Left lobe of liver (tissue), 2 donors: ENCODE measurements at places on chromosomes 12 and 14. TPM values are rescaled to one million over a fixed set of nuclear protein-coding genes. Genes with fewer than 3 reads are reported as not detected.
A peak's percentile ranks its signal among the peaks of the same experiment; 100 is the strongest.

DNA sequence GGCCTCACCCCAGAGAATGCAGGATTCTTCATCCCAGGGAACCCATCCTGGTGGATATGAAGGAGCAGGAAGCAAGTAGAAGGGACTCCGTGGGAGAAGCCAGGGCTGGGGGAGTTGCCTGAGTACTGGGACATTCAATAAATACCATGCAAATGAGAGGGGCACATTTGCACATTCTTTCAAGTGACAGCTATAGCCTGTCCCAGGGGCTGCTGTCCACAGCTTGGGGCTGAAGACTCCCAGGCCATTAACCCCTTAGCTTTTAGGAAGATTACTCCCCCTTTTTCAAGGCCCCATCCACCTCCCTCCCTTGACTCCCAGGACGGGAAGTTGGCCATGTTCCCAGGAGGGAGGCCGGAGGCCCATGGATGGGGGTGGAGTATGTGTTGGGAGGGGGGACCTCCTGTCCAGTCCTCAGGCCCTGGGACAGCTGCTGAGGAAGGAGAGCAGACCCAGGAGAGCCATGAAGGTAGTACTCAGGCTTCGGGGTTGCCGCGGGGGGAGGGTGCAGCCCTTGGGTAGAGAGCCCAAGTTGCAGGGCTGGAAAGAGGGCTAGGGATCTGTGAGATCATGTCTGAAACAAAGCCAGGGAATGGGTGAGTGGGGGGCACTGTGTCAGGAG, 974 bp upstream of the TNS2 start:
- peak; percentile 86 for DNase-seq

GRCh38 chr12:76337583-76337982, 10.6 kb downstream of the BBS10 start:
- no peak for DNase-seq

- peak; percentile 62 for DNase-seq
These were observed 27.6 kb downstream of the NCKAP5L start for GRCh38 chr12:49800421-49801140.

GRCh38 chr14:33714527-33715226, 236.2 kb downstream of the EGLN3 start:
- DNase-seq: no peak

GALNT8 gene
- total RNA-seq: not detected

PMCH gene
- not detected for total RNA-seq

CEP290 gene
- 3.4 TPM for total RNA-seq

DDHD1 gene
- total RNA-seq: 3.3 TPM
